ENCODE measurements at places on chromosomes 2 and 18. TPM values are rescaled to one million over a fixed set of nuclear protein-coding genes. Genes with fewer than 3 reads are reported as not detected.

PPP1R1C gene
- 0.97 TPM for total RNA-seq

TMEM247 gene
- total RNA-seq: not detected

IFIH1 gene
- total RNA-seq: 5.2 TPM

COX7A2L gene
- total RNA-seq: 94.8 TPM

DNA sequence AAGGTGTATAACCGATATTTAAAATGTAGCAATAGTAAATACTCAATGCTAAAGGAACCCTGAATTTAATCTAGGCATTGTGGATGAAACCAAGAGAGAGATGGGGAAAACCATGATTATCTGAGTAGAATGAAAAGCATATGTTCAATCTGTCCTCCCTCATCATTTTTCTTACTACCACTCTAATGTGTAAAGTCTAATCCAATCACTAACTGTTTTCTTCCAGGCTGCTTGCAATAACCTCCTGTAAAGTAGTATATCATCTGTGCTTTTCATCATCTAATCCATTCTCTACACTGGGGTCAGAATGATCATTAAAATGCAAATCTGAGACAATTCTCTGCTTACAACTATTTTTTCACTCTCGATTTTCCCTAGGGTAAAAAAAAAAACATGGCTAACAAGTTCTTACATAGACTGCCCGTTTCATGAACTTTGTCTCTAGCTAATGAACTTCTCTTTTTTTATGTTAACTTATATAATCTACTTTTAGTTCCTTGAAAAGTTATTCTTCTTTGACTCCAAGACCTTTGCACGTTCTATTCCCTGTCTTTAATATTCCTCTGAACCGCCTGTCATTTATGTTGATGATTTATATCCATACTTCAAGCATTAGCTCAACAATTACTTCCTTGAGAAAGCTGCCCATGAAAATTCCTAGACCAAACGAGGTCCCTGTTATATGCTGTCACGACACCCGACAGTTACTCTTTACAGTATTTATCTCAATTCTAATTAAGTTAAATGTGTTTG, 94.7 kb upstream of the SLC8A1 start:
- H3K36me3 ChIP-seq: no peaks in the 10 kb centered on the region
- H3K27me3 ChIP-seq: no peaks in the 10 kb centered on the region
- no peaks in the 10 kb centered on the region for H3K4me1 ChIP-seq
- no peak overlapping the region for H3K27ac ChIP-seq
- H3K4me3 ChIP-seq: no peak overlapping the region

GRCh38 chr18:62479574-62479973, 43.3 kb upstream of the ZCCHC2 start:
- no peak overlapping the region for H3K27ac ChIP-seq
- no peaks in the 10 kb centered on the region for H3K27me3 ChIP-seq
- H3K36me3 ChIP-seq: no peaks in the 10 kb centered on the region
- no peaks in the 10 kb centered on the region for H3K4me1 ChIP-seq
- DNase-seq: no peak

- H3K27me3 ChIP-seq: peaks cover 6% of the 10 kb centered on the region
- H3K36me3 ChIP-seq: peaks cover 13% of the 10 kb centered on the region
- DNase-seq: no peak
- peaks cover 45% of the 10 kb centered on the region for H3K4me1 ChIP-seq
Measured at GRCh38 chr2:68771211-68771751, 36.7 kb downstream of the ARHGAP25 start.

DNA sequence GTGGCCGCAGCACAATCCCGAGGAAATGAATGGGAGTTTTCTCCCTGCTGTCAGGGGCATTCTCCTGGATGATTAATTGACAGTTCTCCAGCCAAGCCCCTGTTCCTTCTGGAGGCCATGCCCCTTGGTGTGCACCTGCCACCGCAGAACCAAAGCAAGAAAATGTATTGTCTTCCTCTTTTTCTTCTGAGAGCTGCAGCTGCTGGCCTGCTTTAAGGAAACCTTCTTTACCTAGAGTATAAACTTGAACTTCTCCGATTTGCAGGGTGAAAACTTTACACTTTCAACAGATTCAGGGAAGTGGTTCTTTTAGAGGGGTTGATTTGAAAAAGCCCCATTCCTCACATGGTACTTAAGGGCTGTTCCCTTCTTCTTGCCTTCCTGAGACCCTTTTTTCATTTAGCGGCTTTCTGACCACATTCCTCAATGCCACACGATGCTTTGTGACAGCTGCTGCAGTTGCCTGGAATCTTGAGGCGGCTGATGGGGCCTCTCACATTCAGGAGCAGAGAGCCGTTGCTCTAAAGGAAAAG, 402.8 kb downstream of the TXNL1 start:
- no peaks in the 10 kb centered on the region for H3K36me3 ChIP-seq
- no peak for DNase-seq
- no peak overlapping the region for H3K4me3 ChIP-seq
- H3K4me1 ChIP-seq: no peaks in the 10 kb centered on the region
- H3K27ac ChIP-seq: no peak overlapping the region

DNA sequence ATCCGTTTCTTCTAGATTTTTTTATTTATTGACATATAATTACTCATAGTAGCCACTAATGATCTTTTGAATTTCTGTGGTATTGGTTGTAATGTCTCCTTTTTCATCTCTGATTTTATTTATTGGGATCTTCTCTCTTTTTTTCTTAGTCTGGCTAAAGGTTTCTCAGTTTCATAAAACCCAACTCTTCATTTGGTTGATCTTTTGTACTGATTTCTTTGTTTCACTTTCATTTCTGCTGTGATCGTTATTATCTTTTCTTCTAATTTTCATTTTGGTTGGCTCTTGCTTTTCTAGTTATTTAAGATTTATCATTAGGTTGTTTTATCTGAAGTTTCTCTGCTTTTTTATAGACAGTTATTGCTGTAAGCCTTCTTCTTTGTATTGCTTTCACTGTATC, 463.6 kb upstream of the CRIM1 start:
- DNase-seq: no peak
- H3K27me3 ChIP-seq: no peaks in the 10 kb centered on the region
- H3K4me3 ChIP-seq: no peak overlapping the region
- no peak overlapping the region for H3K27ac ChIP-seq
- no peaks in the 10 kb centered on the region for H3K36me3 ChIP-seq

GRCh38 chr18:48799724-48800315, 150.9 kb downstream of the SMAD7 start:
- H3K36me3 ChIP-seq: peaks cover 20% of the 10 kb centered on the region
- H3K4me1 ChIP-seq: no peaks in the 10 kb centered on the region
- no peak overlapping the region for H3K4me3 ChIP-seq
- no peak for DNase-seq
- H3K27me3 ChIP-seq: peaks cover 14% of the 10 kb centered on the region

- peaks cover 2% of the 10 kb centered on the region for H3K27me3 ChIP-seq
- H3K36me3 ChIP-seq: no peaks in the 10 kb centered on the region
- H3K27ac ChIP-seq: no peak overlapping the region
- H3K4me1 ChIP-seq: peaks cover 21% of the 10 kb centered on the region
Measured at GRCh38 chr18:57918601-57919000, 115.5 kb upstream of the ATP8B1 start.

- no peak overlapping the region for H3K4me3 ChIP-seq
- no peak for DNase-seq
- no peaks in the 10 kb centered on the region for H3K36me3 ChIP-seq
- no peaks in the 10 kb centered on the region for H3K4me1 ChIP-seq
- H3K27me3 ChIP-seq: no peaks in the 10 kb centered on the region
Measured at GRCh38 chr2:139033300-139033699, 253.1 kb upstream of the NXPH2 start.

GRCh38 chr18:23066504-23067039, 68.7 kb upstream of the CABLES1 start:
- no peak for DNase-seq
- H3K4me3 ChIP-seq: no peak overlapping the region
- no peaks in the 10 kb centered on the region for H3K4me1 ChIP-seq

- H3K27ac ChIP-seq: no peak overlapping the region
- peaks cover 10% of the 10 kb centered on the region for H3K27me3 ChIP-seq
- no peak for DNase-seq
- no peak overlapping the region for H3K4me3 ChIP-seq
- H3K36me3 ChIP-seq: no peaks in the 10 kb centered on the region
- H3K4me1 ChIP-seq: no peaks in the 10 kb centered on the region
Measured at GRCh38 chr2:3634596-3635121, 23.3 kb upstream of the ALLC start.

DNA sequence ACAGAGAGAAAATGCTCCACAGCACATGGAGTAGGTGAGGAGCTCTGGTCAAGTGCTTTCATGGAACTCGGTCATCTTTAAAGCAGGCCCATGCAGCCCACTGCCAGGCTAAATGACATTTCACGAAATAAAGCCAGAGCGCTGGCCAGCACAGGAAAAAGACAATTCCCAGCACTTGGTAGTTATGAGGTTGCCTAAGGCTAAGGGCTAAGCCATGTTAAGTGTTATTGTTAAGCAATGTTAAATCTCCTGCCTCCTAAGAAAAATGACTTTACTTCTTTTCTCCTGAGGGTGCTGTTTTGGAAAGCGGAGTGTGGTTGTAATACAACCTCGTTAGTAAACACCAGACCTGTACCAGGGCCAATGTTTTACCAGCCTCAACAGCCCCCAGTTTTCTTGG, 125.9 kb upstream of the NRP2 start:
- no peak overlapping the region for H3K27ac ChIP-seq
- H3K4me3 ChIP-seq: no peak overlapping the region
- no peaks in the 10 kb centered on the region for H3K4me1 ChIP-seq
- peaks cover 11% of the 10 kb centered on the region for H3K36me3 ChIP-seq
- H3K27me3 ChIP-seq: peaks cover 3% of the 10 kb centered on the region

DNA sequence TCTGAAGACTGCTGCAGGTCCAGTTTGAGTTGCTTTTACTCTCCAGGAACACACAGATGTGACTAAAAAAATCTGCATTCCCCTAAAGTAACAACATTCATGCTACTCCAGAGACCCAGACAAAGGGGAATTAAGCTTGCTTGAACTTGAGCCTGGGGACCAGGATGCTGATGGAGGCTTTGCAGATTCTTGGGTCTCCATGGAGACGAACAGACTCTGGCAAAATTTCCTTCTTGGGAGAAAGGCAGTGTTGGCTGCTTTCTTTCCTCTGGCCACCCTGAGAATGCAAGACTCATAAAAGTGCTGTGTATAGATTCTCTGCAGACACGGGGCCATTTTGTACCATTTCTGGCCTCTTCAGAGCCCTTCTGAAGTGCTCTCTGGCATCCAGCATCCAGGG, 112.0 kb downstream of the ACTR3 start:
- peaks cover 1% of the 10 kb centered on the region for H3K27me3 ChIP-seq
- H3K36me3 ChIP-seq: peaks cover 8% of the 10 kb centered on the region
- H3K27ac ChIP-seq: no peak overlapping the region

DNA sequence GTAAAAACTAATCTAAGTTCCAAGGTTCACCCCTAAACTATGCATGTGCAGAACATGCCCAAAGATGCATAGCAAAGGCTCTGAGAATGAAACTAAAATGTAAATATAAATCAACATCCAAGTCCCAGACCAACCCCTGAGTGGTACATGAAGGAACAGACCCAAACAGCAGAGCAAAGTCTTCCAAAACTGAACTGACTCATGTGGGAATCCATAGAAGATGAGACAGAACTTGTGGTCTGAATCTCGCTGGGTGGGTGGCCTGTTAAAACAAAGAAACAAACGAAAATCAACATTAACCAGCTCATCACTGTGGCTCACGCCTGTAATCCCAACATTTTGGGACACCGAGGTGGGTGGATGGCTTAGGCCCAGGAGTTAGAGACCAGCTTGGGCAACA, 29.5 kb upstream of the ATRAID start:
- no peaks in the 10 kb centered on the region for H3K4me1 ChIP-seq
- no peak overlapping the region for H3K27ac ChIP-seq
- H3K27me3 ChIP-seq: peaks cover 1% of the 10 kb centered on the region
- H3K36me3 ChIP-seq: no peaks in the 10 kb centered on the region

DNA sequence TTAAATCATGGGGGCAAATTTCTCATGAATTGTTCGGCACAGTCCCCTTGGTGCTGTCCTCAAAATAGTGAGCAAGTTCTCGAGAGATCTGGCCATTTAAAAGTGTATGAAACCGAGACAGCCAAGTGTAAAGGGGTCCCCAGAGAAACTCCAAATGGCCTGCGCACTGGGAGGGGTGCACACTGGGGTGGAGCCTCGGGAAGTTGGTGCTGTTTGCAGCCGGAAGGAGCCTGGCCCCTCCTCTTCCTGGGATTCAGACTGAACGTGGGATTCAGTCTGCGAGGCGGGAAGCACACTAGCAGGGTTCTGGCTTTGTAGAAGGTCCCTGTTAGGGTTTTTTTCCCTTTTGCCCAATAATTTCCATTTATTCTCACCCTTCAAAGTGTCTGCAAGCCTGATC, 48.8 kb downstream of the RABL2A start:
- no peak overlapping the region for H3K4me3 ChIP-seq
- no peaks in the 10 kb centered on the region for H3K36me3 ChIP-seq
- no peak for DNase-seq
- peaks cover 2% of the 10 kb centered on the region for H3K27me3 ChIP-seq
- H3K27ac ChIP-seq: no peak overlapping the region

DNA sequence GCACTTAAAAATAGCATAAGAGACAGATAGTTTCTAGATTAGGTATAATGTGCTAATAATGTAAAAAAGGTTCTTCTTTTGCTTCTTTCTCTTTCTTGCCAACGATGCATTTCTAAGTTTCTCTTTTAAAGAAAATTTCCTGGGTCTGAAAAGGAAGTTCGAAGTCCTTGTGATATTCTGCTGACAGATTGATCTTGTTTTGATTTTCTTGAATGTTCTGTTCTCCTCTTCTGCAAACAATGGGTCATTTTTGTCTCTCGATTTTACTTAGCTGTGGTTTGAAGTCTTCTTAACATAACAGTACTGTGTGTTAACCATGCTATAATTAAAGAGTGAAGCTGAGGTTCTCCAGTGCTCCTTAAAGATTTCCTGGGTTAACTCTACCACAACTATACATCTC, 61.1 kb upstream of the ACYP2 start:
- peaks cover 6% of the 10 kb centered on the region for H3K36me3 ChIP-seq
- H3K27me3 ChIP-seq: peaks cover 6% of the 10 kb centered on the region
- H3K4me1 ChIP-seq: peaks cover 7% of the 10 kb centered on the region
- no peak for DNase-seq

GRCh38 chr2:235640377-235640776, 146.5 kb downstream of the AGAP1 start:
- peaks cover 42% of the 10 kb centered on the region for H3K4me1 ChIP-seq
- peaks cover 10% of the 10 kb centered on the region for H3K27me3 ChIP-seq
- DNase-seq: no peak

DNA sequence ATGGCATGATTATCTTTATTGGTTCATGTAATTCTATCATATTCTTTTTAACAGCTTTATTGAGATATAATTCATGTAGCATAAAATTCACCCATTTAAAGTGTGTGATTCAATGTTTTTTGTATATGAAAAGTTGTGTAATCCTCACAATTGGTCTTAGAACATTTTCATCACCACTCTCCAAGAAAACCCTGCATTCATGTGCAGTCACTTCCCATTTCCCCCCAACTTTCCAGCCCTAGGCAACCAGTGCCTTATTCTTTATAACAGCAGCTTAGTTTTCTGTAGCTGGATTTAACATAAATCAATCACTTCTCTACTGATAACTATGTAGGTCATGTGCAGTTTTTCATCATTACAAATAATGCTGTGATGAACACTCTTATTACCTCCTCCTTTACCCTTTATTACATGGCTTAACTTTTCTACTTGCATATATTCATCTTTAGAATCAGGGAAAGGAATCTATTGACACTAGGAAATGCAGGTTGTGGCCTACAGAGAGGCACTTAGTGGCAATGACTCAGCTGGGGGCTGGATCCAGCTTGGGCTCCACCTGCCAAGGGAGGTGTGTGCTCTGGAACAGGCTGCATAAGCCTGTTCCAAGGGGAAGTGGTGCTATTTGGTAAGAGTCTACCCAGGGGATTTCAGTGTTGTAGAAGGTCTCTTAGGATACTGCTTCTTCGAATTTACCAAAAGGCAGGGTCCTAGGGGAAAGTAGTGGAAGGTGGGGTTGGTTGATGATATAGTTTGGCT, 89.1 kb downstream of the ETAA1 start:
- H3K4me1 ChIP-seq: no peaks in the 10 kb centered on the region
- no peak overlapping the region for H3K27ac ChIP-seq
- H3K27me3 ChIP-seq: peaks cover 2% of the 10 kb centered on the region
- no peak overlapping the region for H3K4me3 ChIP-seq
